Caco-2 (cell line): ENCODE measurements at places on chromosomes 16 and 17.

DNA sequence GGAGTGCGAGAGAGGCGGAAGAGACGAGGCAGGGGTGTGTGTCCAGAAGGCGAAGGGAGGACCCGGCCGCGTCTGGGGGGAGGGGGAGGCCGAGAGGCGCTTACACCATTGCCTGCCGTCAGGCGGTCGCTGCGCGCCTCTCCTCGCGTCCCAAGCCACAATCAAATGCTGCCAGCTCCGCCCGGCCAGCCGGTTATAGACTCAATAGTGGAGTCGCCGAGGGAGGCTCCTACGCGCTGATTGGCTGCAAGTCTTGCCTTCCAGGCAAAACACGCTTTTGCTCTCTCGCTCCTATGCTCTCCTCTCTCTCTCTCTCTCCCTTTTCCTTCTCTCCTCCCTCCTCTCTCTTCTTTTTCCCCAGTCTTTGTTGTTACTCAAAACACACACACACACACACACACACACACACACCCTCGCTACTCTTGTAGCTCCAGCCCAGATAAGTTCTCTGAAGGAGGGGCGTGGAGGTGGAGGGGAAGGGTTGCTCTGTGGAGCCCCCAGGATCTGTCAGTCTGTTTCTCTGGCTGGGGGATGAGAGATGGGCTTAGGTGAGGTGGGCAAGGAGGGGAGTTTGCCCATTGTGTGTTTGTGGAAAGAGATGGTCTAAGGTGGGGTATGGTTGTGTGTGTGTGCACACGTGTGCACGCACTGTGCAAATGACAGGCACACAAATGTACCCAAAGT lies at the start of gene DLX3:
Gene DLX3 (minus strand): TSS at position 170 of the 684 bp plus-strand sequence. CDS start 226 bp downstream, outside the sequence.
- DNase-seq, result peak; percentile 83

DNA sequence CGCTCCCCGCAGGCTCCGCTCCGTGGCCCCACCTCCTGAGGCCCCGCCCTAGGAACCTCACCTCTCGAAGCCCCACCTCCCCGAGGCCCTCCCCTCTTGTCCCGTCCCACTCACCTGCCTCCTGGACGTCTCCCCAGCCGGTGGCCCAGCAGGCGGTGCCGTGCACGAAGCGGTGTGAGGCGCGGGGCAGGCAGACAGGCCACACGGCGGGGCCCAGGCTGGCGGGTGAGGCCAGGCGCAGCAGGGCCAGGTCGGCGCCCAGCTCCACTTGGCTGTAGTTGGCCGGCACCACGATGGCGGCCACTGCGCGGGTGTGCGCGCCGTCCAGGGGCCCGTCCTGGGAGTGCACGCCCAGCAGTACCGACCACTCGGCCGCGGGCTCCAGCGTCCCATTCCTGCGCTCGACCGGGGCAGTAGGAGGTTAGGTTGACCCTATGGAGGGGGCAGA lies 1.6 kb downstream of the PRSS36 start:
- no peak for DNase-seq

- DNase-seq, result peak; percentile 9
These were observed 9.1 kb downstream of the MPRIP start for GRCh38 chr17:17051380-17051779.

DNA sequence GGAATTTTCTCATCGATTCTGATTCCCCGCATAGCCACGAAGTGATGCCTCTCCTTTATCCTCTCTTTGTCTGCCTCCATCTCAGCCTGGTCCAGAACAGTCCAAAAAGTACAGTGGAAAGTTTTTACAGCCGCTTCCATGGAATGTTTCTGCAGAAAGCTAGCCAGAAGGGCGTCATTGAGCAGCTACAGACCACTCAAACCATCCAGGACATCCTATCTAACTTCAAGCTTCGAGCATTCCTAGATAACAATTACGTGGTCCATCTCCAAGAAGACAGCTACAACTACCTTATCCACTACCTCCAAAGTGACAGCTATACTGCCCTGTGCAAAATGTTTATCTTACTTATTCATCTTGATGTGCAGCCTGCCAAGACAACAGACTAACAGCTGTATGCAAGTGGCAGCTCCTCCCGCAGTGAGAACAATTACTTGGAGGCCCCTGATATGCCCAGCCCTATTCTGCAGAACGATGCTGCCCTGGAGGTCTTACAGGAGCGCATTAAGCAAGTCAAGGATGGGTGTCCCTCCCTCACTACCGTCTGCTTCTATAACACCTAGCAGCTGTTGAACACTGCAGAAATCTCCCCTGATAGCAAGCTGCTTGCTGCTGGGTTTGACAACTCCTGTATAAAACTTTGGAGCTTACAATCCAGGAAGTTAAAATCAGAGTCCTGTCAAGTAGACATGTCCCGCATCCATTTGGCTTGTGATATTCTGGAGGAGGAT lies 38.9 kb downstream of the SLFN12L start:
- DNase-seq, result no peak

GRCh38 chr17:8785547-8786413 lies 13.4 kb downstream of the MFSD6L start:
- DNase-seq, result peak; percentile 61

GRCh38 chr17:73261952-73262675 lies 434 bp upstream of the CPSF4L start:
- no peak for DNase-seq

GRCh38 chr17:14057591-14057990 lies 11.7 kb upstream of the COX10 start:
- DNase-seq, result no peak

DNA sequence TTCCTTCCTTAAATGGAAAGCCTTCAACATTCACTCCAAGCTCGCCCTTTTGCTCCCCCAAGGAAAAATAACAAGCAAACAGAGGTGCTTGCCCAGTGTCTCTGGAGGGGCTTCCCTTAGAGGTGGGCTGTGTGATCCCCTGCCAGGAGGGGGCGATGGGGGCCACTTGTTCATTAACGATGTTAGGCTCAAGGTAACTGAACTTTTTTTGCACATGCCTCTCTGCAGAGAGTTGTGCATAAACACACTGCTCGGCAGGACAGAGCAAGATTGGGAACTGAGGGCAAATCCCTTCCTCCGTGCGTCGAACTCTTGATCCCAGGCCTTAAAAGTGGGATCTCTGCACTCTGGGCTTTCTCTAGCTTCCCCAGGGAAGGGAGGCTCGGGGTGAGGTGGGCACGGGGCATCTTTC lies 15.5 kb upstream of the NAGLU start:
- DNase-seq, result no peak

DNA sequence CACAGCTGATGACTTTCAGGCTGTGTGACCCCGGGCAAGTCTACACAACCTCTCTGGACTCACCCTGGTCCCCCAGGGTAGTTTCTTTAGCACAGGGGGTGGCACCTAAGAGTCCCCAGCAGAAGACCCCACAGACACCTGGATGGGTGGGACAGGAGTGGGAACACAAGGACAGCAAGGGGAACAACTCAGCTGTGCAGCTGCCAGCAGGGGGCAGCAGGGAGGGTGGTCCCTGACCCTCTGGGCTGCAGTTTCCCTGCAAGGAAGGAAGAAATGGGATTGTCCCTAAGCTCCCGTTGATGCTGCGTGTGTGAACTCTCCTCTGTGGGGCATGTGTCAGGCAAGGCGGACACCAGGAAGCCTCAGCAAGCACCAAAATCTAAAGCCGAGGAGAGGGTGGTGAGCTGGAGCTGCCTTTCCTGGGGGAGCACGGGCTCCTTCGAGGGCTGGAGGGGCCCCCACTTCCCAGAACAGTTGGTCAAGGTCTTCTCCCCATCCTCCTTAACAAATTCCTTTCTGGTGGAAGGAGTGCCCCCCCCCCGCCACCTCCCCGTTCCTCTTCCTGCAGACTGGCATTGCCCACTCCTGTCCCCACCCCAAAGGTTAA lies 24.1 kb upstream of the CDH5 start:
- DNase-seq, result peak; percentile 65

DNA sequence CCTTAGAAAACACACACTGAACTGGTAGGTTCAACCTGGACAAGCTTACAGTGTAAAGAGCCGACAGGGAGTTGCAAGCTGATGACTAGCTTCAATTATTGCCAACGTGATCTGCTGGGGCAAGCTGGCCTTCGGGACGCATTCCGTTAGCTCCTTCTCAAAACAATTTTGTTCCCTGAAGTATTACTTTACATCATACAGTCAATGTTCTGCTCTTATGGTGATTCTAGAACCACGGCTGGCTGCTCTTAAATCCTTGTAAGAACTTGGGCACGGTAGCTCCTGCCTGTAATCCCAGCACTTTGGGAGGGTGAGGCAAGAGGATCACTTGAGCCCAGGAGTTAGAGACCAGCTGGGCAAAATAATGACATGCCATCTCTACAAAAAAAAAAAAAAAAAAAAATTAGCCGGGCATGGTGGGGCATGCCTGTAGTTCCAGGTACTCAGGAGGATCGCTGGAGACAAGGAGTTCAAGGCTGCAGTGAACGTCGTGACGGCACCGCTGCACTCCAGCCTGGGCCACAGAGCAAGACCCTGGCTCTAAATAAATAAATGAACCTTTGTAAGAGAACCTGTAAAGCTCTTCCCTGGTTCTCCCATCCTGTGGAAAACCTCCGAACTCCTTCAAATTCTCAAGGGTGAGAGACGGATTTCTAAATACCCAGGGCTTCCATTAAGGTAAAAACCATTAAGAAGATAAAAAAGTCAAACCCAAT lies 2.0 kb downstream of the CDIP1 start:
- DNase-seq, result no peak

DNA sequence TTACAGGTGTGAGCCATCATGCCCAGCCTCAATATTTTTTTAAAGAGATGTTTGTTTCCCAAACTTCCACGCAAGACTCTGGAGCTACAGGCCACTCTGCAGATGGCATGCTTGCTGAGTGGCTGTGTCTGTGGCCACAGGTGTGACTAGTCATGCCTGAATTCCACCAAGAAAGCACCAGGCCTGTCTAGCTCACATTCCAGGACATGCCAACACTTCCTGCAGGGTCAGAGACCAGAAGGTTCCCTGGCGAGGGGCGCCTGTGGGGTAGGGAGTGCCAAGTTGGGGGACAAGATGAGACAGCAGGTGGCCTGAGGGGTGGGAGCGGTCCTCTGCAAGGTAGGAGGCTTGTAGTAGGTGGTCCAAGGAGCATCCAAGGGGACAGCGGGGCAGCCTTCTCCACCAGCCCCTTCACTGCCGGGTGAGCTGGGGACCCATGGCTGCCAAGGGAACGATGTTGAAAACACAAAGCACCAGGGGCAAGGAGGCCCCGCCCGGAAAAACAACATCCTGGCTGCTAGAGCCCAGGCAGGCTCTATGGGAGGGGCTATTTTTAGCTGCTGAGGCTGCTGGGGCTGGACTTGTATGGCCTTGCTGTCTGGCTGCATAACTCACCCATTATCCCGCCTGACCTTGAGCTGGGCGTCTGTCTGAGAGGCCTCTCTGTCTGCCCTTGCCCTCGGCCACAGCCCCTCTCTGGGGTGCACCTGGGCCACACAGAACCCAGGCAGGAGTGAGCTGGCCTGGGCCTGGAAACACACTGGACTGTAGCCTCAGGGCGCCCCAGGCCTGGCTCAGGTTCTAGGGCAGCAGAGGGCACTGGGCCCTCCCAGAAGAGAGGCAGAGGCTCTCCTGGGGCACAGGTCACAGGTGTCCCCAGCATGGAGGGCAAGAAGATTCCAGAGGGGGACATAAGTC lies 5.7 kb downstream of the TRIM47 start:
- peak; percentile 46 for DNase-seq

GRCh38 chr16:57381791-57382534 lies 9.7 kb downstream of the CX3CL1 start:
- no peak for DNase-seq

- DNase-seq, result no peak
These were observed 2285.8 kb downstream of the TP53TG3F start for GRCh38 chr16:35745191-35745590.

DNA sequence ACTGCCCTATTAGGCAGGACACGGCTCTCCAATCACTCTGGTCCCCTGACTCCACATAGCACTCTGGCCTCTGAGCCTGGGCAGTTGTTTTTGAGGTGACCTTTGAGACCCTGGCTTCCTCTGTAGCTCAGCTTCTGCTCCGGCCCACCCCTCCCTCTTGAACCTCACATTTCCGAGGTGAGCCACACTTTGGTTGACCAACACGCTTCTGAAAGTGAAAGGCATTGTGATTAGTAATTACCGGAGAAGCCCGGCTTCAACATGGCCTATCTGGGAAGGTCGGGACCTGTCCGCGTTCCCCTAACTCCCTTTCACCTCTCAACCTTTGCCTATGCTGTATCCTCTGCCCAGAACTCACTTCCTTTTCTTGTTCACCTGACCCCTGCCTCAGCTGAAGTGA lies 10.3 kb upstream of the ITGAX start:
- DNase-seq, result no peak

GRCh38 chr16:89402962-89403361 lies 87.4 kb downstream of the ANKRD11 start:
- no peak for DNase-seq

- DNase-seq, result no peak
These were observed 352.5 kb downstream of the NPIPA8 start for GRCh38 chr16:17983847-17984639.

GRCh38 chr16:85211271-85211801 lies 99.1 kb upstream of the CIBAR2 start:
- DNase-seq, result no peak

DNA sequence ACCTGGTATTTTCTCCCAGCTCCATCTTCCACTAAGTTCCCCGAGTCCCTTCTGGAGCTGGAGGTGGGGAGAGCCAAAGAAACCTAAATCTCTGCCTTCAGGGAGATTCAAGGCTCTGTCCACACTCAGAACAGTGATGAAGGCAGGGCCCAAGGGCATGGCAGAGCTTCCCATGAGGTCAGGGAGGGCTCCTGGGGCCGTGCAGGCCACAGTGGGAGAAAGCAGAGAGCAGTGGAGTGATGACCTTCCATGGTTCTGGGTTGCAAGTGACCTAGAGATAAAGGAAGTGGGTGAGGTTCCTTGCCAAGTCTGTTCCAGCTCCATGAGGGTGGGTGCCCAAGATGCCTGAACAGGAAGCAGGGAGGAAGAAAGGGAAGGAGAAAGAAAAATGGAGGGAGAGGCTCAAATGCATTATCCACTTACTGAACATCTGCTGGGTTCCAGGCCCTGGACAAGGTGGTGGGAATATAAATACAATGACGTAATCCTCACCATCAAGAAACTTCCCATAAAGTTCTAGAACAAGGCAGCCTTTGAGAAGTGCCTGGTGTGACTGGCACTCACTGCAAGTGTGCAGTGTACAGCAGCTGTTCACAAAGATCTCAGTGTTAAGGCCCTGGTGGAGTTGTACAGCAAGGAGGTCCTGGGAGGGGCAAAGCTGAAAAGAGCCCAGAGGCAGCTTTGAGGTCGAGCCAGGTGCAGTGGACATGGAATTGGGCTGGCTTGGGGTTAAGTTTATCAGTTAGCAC lies 13.3 kb downstream of the TBKBP1 start:
- no peak for DNase-seq

- DNase-seq, result no peak
These were observed 176.0 kb upstream of the RPL38 start for GRCh38 chr17:74027444-74027843.

- peak; percentile 64 for DNase-seq
These were observed 18.9 kb upstream of the GINS2 start for GRCh38 chr16:85707528-85708095.
